ENCODE measurements at places on chromosomes 1 and 21.

DNA sequence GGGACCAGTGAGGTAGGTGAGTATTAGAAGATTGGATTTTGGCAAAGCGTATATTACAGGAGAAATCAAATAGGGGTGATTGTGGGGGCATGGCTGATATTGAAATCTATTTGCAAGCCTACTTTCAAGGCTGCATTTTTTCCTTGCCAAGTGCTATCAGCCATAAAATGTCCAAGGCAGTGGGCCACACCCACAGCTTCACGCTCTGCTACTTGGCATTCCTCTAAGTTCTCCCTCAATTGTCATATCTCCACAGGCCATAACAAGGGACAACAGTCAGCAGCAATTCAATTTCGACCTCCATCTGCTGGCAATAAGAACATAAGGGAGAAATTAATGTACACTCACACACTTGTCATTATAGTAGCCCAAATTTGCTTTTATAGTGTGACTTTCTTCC is 667.1 kb upstream of the PKN2 start:
- DNase-seq, result no peak

- no peak for DNase-seq
Measured at GRCh38 chr1:176925223-176925622, 239.3 kb downstream of the ASTN1 start.

GRCh38 chr1:175906370-175906769 is 163.0 kb upstream of the TNR start:
- no peak for DNase-seq

- DNase-seq, result no peak
Measured at GRCh38 chr1:115606305-115606704, 35.5 kb upstream of the VANGL1 start.

DNA sequence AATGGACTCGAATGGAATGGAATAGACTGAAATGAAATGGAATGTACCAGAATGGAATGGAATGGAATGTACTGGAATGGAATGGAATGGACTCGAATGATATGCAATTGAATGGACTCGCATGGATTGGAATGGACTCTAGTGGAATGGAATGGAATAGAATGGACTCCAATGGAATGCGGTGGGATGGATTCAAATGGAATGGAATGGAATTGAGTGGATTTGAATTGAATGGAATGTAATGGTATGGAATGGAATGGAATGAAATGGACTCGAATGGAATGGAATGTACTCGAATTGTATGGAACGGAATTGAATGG is 99.6 kb upstream of the FBXO28 start:
- no peak for DNase-seq

- DNase-seq, result no peak
Measured at GRCh38 chr1:150487763-150488115, 520 bp downstream of the TARS2 start.

GRCh38 chr1:47590523-47591225 is 152.8 kb downstream of the FOXD2 start:
- no peak for DNase-seq

GRCh38 chr1:40662151-40662550 is 3.3 kb downstream of the RIMS3 start:
- no peak for DNase-seq

GRCh38 chr21:15060543-15061175 is 4.1 kb downstream of the NRIP1 start:
- no peak for DNase-seq
